Fibroblast of skin of scalp (primary cell): ENCODE measurements at places on chromosomes 4 and X.

GRCh38 chrX:69153060-69153730 lies 12.1 kb downstream of the PJA1 start:
- peak; percentile 71 for DNase-seq

DNA sequence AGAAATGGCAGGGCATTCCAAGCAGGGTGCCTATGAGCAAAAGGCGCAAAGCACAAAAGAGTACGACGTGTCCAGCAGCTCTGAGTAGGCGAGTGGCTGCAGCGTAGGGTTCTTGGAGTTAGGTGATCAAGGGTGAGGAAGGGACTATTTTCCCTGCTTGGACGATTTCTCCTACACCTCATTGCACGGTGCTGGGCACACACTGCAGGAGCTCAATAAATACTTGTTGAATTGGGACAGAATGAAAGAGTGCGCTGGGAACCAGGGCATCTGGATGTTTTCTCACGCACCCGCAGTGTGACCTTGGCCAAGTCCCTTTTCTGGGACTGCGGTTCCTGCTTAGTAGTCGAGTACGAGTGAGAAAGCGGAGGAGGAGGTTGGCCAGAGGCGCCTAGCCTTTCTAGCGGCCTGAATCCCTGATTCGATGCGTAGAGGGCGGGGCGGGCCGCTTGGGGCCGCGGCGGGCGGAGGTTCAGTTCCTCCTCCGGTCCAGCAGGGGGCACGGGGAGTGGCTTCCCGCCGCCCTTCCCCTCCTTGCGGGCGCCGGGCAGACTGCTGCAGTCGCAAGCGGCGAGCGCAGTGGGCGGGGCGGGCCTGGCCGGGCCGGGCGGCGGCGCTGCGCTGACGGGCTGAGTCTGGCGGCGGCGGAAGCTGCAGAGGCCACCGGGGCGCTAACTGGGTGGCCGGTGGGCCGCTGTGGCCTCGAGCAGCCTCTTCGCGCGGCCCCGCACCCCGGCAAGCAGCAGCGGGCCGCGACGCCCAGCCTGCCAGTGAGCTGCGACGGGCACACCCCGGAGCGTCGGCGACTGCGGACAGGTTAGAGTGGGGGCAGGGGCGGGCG lies at the start of gene FAM199X:
Gene FAM199X, plus strand, starts transcription at position 560 of the 841 bp plus-strand sequence. CDS start 333 bp downstream, outside the sequence.
- peak; percentile 86 for DNase-seq

- no peak for DNase-seq
These were observed 21.5 kb downstream of the FRMPD4 start for GRCh38 chrX:12159799-12160198.

GRCh38 chrX:99001286-99001685 lies 1408.8 kb downstream of the PCDH19 start:
- no peak for DNase-seq

- peak; percentile 17 for DNase-seq
These were observed at the start of gene NEXMIF for GRCh38 chrX:74925225-74926088. Gene NEXMIF (minus strand): TSS chrX:74925452.

DNA sequence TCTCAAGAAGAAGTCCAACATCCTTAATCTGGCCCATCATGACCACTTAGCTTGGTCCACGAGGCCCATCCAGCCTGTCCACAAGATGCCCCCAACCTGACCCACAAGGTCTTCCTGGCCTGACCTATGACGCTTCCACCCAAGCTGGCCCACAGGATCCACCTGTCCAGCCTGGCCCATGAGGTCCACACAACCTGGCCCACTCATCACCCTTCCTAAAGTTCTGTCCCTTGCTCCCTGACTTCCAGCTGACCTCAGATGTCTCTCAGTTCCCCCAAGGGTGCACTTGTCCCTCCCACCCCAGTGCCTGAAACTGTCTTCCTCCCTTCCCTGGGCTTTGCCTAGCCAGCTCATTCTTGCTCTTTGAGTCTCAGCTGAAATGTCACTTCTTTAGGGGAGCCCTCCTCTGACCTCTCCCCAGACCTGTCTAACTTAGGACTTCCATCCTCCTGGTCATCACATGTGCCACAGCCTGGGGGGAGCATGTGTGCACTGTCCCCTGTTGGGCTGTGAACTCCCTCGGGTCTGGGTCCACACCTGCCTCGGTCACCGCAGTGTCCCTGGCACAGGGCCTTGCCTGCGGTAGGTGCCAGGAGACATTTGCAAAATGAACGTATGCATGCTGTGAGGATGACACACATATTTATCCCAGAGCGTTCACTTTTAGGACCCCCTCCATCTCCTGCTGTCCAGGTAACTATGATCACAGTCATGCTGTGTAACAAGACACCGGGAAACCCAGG lies 61.7 kb downstream of the EVC start:
- DNase-seq, result no peak

DNA sequence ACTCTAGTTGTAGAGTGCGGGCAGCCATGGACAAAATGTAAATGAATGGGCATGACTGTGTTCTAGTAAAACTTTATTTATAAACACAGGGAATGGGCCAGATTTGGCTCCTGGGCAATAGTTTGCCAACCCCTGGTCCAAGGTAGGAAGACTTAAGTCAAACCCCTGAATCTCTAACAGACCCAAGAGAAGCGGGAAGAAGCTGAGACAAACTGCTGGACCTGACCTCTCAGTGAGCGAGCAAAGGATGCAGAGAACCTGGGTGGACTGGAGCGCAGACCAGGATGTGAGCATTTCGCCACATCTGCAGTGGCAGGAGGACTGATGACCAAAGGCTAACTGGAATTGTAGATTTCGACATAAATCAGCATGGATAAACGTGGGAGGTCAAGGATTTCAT lies 201.6 kb downstream of the STIM2 start:
- DNase-seq, result no peak
